ENCODE measurements at places on chromosomes 5 and 9.
A peak's percentile ranks its signal among the peaks of the same experiment; 100 is the strongest.

GRCh38 chr5:83066548-83067110, 10.6 kb downstream of the TMEM167A start:
- no peak for DNase-seq

DNA sequence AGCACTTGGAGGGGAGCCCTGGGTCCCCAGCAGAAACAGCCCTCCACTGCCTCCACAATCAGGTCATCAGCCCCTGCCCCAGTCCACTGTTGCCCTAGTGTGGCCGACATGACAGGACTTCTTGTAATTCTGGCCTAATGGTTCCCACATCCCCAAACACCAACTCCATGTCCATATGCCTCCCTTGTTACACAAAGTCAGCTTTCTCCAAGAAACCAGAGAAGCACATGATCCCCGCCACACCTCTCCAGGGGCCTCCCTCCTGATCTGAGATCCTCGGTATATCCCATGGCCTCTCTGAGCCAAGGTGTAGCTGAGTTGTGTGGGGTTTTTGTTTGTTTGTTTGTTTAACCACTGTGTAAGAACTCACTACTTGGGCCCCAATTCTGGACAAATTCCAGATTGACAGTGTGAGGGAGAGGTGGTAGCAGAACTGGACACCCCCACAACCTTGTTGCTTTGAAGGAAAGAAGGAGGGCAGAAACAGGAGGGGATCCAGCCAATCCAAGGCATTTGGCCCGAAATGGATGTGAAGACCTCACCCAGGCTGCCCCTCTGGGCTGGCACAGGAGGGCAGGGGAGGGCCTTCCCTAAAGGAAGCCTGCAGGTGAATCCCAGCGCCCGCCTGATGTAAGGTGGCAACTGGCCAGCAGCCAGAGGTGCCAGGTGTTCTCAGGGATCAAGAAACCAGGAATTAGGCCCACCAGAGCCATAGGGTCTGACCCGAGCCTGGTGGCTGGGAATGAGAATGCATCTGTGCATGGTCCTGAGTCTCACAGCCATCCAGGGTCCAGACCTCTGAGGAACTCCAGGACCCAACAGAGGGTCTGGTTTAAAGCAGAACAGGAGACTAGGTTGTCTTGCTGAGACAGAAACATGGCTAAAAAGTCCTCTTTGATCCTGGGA, 13.4 kb downstream of the IRF1 start:
- DNase-seq: no peak

DNA sequence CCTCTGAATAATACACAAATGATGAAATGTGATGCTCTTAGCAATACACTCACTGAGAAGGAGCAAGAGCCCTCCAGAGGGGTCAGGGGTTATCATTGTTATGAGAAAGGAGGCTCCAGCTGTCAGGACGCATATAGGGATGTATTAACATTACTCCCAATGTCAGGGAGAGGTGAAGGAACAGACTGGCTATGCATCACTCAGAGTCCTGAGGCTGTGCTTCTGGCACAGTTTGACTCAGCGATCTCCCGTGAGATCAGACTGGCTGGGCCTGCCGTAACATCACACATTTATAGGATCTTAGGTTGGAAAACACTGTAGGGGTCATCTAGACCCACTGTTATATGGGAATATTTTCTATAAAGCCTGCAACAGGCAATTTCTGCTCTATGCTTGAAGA, 226.5 kb upstream of the GLRA1 start:
- no peak for DNase-seq

GRCh38 chr5:101278011-101278687, 375.1 kb upstream of the ST8SIA4 start:
- DNase-seq: no peak

- no peak for DNase-seq
Measured at GRCh38 chr5:155402927-155403640, 389.5 kb downstream of the KIF4B start.

DNA sequence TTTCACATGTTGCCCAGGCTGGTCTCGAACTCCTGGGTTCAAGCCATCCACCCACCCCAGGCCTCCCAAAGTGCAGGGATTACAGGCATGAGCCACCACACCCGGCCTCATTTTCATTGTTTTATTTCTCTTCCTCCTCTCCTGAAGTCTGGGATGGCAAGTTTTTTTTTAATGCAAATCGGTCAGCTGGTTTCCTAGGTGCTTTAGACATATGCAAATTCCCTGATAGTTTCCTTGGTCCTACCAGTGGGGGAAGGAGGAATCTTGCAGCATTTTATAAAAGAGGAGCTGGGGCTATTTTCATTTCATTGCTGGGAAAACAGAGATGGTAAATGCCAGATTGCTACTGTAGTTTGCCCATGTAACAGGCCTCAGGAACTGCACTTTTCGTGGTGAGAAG, 179.4 kb downstream of the ACTL7B start:
- DNase-seq: no peak

DNA sequence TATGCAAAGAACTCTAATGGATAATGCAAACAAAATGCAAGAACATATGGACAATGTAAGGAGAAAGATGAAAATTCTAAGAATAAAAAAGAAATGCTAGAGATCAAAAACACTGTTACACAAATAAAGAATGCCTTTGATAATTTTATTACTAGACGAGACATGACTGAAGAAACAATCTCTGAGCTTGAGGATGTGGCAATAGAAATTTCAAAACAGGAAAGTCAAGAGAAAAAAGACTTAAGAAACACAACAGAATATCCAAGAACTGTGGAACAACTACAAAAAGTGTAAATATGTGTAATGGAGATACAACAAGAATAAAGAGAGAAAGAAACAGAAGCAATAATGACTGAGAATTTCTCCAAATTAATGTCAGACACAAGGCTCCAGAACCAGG, 140.5 kb upstream of the ACOT12 start:
- DNase-seq: no peak

DNA sequence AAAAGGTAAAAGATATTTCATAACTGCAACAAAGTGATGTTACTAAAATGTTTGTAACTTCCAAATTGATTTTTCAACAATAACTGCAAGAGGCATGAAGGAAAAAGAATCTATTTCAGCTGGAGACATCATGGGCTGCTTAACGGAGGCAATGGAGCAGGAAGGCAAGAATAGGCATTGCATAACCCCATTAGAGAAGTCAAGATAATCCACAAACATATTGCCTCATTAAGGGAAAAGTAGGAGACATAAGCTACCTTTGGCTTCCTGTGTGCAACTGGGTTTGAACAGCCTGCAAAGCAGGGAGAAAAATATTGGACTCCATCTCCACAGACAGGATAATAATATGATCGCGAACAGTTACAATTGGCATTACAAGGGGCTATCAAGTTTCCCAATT, 46.7 kb downstream of the SLCO4C1 start:
- DNase-seq: no peak

GRCh38 chr5:165837286-165837685, 2331.9 kb downstream of the MAT2B start:
- no peak for DNase-seq

DNA sequence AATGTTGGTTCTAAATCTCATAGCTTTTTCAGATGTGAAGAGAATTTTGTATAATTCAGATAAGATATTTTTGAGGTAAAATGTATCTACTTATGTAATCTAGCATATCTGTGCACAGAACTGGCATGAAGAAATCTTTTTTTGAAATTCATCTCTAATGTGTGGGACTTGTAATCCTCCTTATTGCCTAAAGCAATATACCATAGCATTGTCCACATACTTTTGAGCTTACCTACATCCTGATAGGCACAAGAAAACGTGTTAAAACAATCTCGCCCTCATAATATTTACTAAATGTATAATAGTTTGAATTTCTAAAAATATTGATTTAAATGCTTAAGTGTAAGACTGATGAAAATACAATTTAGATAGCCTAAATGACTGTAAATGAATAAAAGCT, 1686.5 kb upstream of the ACO1 start:
- no peak for DNase-seq

GRCh38 chr9:126550891-126551351, 62.8 kb upstream of the LMX1B start:
- DNase-seq: no peak

GRCh38 chr9:68832861-68833518, 128.0 kb downstream of the PIP5K1B start:
- DNase-seq: no peak

GRCh38 chr9:135976944-135977343, 15.8 kb upstream of the UBAC1 start:
- DNase-seq: no peak

GRCh38 chr5:107293541-107294210, 377.1 kb downstream of the EFNA5 start:
- DNase-seq: no peak

DNA sequence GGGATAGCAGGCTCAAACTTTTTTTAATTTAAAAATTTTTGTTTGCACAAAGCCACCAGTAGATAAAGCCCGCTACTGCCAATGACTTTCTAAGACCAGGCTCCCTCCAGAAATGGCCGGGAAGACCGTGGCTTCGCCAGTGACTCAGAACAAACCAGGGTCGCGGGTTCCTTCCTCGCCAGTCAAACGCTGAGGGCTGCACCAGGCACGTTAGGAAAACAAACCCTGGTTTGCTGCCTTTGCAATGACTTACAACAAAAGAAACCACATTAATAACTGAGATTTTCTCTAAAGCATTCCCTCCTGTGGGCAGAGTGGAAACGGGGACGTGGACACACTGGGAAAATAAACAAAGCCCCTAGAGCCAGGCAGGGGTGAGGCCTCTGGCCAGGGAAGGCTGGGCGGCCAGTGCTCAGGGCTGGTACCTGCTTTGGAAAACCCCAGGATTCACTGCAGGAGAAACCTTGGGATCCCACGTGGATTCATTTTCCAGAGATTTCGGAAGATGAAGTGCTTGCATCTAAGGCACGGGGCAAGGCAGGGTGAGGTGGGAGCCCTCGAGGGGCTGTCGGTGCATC, 3.8 kb downstream of the PRRX2 start:
- DNase-seq: no peak

DNA sequence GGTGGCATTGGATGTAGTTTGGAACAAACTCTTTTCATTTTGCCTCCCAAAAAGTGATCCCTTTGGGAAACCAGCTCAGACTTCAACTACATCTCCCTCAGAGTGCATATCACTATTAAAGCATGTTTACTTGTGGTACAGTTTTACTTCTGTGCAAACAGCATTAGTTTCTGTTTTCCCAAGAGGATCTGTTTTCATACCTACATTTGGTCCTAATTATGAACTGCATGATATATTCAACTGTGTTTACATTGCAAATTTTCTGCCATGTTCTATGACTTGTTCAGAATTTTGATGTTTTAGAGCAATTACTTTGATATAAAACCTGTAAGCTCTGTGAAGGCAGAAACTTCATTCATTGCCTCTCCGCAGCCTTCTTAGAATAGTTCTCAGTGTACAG, 681.5 kb upstream of the ACO1 start:
- DNase-seq: no peak

DNA sequence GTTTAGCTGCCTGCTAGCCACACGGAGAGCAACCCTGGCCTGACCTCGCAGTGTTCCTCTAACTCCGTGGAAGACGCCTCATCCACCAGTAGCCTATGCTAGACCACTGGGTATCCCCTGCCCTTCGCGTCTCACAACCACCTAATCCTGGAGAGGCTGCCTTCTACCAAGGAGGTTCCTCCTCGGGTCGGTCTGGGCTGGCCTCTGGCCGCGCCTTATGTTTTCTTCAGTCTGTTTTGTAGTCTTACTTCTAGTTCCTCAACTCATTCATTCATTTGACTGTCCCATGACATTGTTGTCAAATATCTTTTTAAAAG, 1.6 kb upstream of the TPM2 start:
- no peak for DNase-seq

DNA sequence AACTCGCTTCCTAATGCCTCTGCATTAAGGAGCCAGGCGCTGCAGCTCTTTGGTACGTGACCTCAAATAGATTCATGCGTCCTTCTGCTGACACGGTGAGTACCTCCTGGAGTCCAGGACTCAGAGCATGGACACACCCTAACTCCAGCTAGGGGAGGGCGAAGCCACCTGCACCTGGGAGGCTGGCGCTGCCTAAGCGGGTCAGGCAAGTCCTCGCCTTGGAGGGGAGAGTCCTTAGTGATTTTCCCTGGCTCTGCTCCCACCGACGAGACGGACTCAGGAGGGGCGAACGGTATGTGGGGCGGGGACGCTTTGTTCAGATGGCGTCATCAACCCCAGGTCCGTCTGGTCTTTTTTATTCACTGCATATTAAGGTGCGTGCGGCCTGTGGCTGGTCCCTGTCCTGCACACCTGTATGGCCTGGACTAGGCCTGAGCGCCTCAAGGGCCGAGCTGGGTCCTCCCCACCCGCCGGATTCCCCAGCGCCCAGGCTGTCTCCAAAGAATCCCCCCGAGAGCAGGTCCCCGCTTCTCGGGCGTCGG, 50.3 kb downstream of the NSUN2 start:
- no peak for DNase-seq

GRCh38 chr9:4366591-4367330, 66.9 kb upstream of the GLIS3 start:
- peak; percentile 14 for DNase-seq

GRCh38 chr9:8473244-8474020, 673.9 kb upstream of the DMAC1 start:
- DNase-seq: no peak

DNA sequence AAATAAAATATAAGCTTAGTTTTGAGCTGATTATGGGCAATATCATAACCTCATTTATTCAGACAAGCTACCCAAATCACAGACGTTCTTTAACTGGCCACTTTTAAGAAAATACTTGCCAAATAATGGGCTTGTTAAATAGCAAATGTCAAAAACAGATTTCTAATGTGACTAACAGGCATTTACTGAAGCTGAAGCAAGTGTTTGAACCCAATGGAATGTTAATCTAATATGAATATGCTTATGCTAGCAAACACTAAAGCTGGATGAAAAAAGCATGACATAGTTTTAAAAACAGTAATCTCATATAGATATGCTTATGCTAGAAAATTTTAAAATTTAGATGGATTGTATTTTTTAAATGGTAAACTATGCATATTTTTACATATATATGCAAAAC, 411.6 kb upstream of the PTGER4 start:
- no peak for DNase-seq

GRCh38 chr5:146365618-146366017, 27.0 kb downstream of the POU4F3 start:
- DNase-seq: no peak

- no peak for DNase-seq
Measured at GRCh38 chr9:77935974-77936373, 95.6 kb downstream of the GNAQ start.

GRCh38 chr9:135040892-135041291, 46.6 kb upstream of the OLFM1 start:
- no peak for DNase-seq

GRCh38 chr5:151480384-151481293, 33.2 kb downstream of the SLC36A1 start:
- DNase-seq: no peak

- no peak for DNase-seq
Measured at GRCh38 chr5:88236866-88237642, 31.6 kb downstream of the TMEM161B start.

GRCh38 chr5:22053195-22053594, 799.9 kb downstream of the CDH12 start:
- DNase-seq: no peak

DNA sequence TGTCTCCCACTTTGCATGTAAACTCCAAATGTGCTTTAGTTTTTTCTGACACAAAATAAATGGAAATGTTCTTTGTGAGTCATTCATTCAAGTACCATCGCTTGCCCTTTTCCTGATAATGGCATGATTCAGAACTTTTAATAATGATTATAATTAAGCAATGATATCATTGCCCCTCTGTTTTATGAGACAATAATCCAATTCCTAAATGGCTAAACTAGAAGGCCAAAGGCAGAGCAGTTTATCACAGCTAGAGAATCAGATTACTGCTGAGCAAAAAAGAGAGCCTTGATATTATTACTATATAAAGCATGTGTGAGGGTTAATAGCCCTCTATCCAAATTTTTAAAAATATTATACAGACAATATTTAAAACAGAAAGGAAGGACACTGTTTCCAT, 484.2 kb upstream of the PTPRD start:
- DNase-seq: no peak
